ENCODE measurements at places on chromosomes 5 and 9.

- no peak for DNase-seq
These were observed 360.6 kb downstream of the NR2F1-AS1 start for GRCh38 chr5:93220431-93220830.

DNA sequence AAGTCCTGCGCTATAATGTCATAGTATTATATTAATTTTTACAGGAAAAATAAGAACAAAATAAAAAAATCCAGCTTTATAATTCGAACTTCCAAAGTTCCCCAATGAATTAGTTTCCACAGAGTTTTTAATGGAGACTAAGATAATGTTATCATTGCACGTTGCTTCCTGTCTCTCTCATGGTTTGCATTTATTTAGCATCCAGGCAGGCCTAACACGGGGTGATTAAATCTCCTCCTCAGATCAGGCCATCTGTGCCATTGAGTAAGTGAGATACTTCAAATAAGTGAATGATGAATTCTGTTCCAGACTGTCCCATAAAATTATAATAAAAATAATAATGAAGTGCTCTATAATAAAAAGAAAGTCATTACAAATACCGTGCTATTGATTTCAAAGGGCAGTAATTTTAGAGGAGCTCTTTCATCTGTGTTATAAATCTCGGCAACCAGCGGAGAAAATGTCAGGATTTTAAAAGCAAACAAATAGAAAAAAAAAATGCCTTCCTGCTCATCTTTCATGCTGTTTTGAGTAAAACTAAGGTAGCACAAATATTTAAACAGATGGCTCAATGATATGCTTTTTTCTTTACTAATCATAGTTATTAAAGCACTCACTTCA, 570.6 kb upstream of the ZNF608 start:
- DNase-seq: no peak

- DNase-seq: no peak
These were observed 52.7 kb downstream of the PRR16 start for GRCh38 chr5:120516805-120517204.

GRCh38 chr5:159874263-159874662, 42.0 kb upstream of the ADRA1B start:
- no peak for DNase-seq

GRCh38 chr5:6781716-6782115, 68.5 kb downstream of the TENT4A start:
- no peak for DNase-seq

DNA sequence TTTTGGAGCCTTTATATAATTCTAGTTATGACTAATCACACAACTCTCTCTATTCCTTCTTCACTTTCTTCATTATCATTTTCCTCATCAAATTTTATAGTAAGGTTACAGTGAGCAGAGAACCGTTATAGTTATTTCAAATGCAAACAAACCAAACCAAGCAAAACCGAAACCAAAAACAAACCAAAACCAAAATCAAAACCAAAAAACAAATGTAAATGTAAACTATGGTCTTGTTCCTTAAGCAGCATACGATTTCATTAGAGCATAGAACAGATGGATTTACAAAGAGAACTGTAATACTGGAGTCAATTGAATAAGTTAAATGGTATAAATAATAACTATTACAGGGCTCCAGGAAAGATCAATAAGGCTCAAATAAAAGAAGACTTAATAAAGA, 447.1 kb downstream of the LRRC70 start:
- DNase-seq: no peak

DNA sequence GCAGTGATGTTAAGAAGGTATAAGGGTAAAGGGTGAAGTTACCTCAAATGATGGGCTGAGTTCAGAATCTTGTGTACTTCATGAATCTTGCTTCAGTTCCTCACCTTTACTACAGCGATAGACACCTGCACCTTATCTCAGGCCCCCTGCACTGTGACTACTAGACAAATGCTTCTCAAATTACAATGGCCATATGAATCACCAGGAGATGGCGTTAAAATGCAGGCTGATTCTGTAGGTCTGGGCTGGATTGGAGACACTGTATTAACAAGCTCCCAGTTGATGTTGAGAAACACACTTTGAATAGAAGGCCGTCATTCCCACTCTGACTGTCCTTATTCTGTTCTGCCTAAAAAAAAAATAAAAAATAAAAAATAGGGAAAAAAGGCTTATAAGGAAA, 29.8 kb downstream of the TARS1 start:
- DNase-seq: no peak

GRCh38 chr5:146107901-146108300, 2.5 kb upstream of the PLAC8L1 start:
- no peak for DNase-seq

GRCh38 chr9:126471084-126471624, 142.6 kb upstream of the LMX1B start:
- peak; percentile 63 for DNase-seq

- no peak for DNase-seq
These were observed 112.3 kb downstream of the GCNT1 start for GRCh38 chr9:76571288-76571687.

DNA sequence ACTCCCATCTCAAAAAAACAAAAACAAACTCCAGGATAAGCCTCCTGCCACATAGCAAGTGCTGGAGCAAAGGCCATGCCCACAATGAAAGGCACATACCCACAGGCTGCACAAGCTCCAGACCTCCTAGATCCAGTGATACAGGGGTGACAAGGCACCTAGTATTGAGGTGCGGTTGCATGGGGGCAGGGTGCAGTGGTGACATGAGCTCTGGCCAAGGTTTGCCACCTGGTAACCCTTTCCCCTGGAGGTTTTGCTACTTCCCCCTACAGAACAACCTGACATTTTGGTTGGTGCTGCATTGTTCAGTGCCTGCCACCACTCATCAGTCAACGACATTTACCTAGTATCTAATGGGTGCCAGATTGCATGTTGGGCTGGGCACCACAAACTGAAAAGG, 14.5 kb downstream of the CDKN2AIPNL start:
- DNase-seq: no peak

DNA sequence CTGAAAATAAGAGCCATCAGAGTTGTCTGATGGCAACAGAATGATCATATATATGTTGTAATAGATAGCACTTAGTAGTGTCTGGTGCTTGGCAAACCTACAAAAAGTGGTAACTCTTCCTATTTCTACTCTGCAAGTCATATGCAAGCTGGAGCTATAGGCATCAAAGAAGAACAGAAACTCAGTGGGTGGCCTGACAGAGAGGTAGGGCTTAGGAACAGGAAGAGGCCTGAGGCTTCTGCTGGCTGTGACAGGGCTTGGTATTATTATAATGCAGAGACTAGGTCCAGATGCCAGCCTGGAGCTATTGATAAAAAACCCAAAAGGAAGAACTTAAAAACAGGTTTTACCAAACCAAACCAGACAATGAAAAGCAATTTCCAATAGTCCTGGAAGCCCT, 4.4 kb upstream of the DIAPH1 start:
- no peak for DNase-seq

DNA sequence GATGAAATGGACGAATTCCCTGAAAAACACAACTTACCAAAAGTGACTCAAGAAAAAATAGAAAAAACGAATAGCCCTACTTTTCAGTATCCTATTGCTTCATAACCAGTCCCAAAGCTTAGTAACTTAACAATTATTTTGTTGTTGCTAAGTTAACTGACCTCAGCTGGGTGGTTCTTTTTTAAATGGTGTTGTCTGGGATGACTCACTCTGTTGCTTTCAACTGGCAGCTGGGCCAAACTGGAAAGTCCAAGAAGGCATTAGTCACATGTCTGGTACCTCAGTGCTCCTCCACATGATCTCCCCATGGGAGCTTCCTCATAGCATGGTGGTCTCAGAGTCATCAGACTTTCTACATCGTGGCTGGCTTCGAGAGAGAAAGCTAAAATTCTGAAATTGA, 47.8 kb upstream of the ADAMTS2 start:
- no peak for DNase-seq

DNA sequence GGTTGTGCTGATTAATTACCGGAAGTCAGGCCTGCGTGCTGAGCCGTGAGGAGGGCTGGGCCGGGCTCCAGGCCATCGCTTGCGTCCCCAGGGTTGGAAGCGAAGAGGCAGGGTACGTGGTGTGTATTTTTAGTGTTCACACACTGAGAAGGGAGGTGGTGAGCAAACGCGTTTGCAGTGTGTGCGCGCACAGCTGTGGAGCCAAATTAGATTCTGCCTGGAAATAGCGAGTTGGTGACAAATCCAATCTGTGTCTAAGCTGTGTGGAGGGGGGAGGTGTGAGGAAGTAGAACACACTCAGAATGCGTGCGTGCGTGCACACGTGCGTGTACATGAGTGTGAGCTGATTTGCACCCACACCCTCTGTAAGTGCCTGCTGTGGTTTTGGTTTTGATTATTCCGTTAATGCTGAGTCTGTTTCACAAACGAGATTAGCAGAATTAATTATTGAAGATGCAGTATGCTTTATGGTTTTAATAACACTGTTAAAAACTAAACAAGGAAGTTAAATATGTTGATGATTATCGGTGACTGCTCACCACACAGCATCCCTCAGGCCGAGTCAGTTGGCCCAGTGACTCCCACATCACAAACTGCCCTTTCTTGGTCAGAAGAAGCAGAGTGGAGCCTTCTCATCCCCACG, 111.8 kb upstream of the FCN2 start:
- DNase-seq: no peak

DNA sequence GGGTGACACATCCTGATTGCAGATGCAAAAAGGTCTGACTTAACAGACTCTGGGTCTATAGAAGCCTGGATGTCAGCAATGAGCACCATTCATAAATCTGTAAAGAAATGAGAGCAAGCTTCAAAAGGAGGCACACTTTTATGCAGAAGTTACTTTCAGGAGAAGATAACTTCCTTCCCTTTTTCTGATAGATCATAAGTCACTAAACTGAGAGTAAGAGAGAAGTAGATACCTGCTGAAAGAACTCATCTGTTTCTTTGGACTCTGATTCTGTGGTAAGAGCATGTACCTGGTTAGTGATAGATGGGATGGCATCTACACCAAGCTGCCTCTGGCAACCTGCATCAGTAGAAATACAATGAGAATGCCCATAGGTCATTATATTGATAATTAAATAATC, 525.6 kb downstream of the CETN3 start:
- no peak for DNase-seq

DNA sequence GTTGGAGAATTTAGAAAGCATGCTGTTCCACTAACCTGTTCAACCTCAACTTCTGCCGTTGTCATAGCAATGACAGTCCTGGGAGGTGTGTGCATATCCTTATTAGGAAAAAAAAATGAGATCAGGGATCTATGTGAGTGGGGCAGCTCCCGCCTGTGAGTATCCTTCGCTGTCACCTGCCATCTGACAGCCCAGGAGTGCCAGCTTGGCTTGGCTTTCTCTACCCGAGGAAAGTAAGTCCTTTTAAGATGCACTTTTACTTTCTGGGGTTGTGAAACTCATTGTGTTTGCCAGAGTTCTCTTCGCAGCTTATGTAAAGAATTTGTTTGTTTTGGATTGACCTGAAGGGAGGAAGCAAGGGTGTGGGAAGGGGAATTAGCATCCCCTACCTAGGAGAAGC, 21.8 kb downstream of the PCDHAC2 start:
- DNase-seq: no peak

DNA sequence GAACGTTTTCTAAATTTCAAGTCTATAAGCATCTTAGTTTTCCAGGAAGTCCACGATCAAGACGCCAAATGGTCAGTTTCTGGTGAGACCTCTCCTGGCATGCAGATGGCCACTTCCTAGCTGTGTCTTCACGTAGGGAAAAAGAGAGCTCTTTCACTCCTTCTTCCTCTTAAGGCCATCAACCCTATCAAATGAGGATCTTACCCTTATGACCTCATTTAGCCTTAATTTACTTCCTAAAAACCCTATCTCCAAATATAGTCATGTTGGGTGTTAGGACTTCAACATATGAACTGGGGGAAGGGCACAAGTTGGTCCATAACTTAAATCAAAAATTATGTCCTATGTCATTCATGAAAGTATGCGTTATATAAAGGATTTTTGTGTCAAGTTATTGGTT, 229.5 kb downstream of the ARL15 start:
- no peak for DNase-seq

DNA sequence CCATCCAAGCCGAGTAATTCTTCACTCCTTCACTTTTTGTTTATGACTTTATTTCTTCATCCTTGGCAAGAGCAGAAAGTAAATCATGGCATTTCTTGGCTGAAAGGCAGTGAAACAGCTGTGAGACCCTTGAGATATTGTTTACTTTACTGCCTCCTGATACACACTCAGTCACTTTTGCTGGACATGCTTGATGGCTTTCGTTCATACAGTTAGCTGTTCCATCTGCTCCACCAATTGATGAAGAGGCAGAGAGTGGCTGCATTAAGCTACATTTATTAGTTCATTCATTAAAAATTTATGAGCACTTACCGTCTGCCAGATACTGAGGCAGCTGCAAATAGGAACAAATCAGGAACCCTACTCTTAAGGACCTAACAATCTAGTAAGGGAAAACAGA, 184.4 kb upstream of the OR13F1 start:
- DNase-seq: no peak

- DNase-seq: no peak
These were observed 210.7 kb downstream of the EBF1 start for GRCh38 chr5:158889007-158889406.

GRCh38 chr5:33306758-33307157, 134.0 kb upstream of the TARS1 start:
- no peak for DNase-seq

DNA sequence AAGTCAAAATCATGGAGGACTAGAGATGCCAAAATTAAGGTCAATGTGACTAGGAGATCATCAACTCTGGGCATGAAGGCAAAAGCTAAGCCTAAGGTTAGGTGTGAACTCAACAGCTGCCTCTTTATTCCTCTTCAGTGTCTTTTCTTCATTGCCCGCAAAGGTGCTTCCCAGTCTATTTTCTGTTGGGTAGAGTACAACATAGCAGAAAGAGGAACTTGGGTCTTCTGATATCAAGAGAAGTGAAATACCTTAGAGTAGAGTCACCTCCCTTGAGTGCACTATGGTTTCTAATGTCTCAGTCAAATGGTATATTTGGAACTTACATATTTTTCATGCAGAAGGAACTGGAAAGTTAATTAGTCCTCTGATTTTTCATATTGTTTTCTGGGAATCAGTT, 122.5 kb upstream of the GRIN3A start:
- no peak for DNase-seq

DNA sequence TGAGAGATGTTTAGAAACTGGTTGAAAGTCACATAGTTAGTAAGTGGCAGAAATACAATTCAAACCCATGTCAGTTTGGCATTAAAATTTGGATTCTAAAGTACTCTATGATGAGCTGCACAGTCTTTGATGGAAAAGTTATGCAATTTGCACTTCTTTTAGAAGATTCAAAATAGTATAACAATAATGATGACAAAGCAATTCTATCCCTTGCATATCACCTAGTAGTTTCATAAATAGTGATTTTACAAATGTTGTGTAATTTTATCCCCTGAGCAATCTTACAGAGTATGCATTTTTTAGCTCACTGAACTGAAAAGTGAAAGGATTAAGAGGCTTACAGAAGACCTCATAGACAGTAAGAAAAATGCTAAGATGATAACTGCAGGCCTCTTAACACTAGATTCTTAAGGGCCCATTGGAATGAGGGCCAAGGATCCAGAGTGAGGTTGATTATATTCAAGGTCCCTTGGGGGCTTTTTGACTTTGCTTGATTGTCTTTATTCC, 3.7 kb downstream of the C5orf46 start:
- no peak for DNase-seq
